Posterior cingulate gyrus (tissue), 11 donors: ENCODE measurements at places on chromosomes 3 and 15.

- no peak for DNase-seq
Observed at GRCh38 chr15:99967841-99968371, 234.7 kb upstream of the LYSMD4 start.

- no peak for DNase-seq
Observed at GRCh38 chr3:119219069-119219468, 21.6 kb downstream of the B4GALT4 start.

GRCh38 chr3:141528800-141529199 is 42.0 kb downstream of the RASA2 start:
- DNase-seq = no peak

DNA sequence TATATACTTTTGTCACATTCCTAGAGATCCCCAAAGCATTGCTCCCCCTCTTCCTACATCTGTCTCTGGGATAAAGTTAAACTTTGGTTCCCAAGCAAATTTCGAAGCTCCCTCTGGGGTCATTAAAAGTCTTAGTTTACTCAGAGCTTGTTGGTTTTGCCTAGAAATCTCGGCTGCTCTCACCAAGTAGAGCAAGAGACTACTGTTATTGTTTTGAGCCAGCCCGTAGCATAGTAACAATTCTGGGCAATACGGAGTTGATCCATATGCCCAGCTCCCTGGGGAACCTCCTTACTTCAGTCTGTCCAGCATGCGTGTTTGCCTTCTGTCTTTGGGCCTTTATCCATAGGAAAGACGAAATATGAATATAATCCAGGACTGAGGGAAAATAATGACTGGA is 10.0 kb upstream of the P3H2 start:
- DNase-seq = no peak

DNA sequence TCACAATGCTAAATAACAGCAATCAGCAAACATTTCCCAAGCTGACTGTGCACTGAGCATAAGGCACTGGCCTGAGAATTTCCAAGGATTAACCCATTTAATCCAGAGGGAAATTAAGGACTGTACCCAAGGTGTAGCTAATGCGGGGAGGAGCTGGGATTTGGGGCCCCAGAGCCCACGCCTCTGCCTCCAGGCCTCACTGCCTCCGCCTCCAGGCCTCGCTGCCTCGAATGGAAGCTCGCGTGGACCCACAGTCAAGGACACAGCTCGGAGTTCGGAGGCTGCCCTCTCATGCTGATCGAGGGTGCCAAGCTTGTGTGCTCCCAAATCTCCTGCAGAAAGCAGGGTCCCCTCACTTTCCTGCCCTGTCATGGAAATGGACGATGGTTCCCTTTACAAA is 76.5 kb upstream of the SNRPA1 start:
- DNase-seq = no peak

- DNase-seq = no peak
Observed at GRCh38 chr15:37873336-37873735, 61.1 kb upstream of the TMCO5A start.

GRCh38 chr3:46882377-46883053 is 5.0 kb downstream of the PTH1R start:
- DNase-seq = no peak

DNA sequence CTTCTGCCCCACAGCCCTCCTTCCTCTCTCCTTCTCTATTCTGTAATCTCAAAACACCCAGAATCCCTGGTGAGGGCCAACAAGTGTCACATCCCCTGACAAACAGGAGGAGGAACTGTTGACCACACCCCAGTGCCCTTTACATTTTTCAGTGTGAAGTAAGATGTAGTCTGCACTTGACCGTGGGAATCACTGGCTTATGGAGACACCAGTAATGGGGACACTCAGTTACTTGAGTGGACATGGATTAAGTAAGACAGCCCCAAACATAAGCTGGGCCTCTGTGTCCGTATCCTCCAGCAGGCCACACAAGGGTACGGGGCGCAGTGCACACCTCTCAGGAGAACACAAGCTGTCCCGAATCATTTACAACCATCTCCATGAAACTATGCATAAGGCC is 28.4 kb upstream of the LIMD1 start:
- DNase-seq = no peak

- no peak for DNase-seq
Observed at GRCh38 chr3:49634736-49635135, 39.4 kb upstream of the APEH start.
